ENCODE measurements at places on chromosomes 3 and 15.
A peak's percentile ranks its signal among the peaks of the same experiment; 100 is the strongest.

DNA sequence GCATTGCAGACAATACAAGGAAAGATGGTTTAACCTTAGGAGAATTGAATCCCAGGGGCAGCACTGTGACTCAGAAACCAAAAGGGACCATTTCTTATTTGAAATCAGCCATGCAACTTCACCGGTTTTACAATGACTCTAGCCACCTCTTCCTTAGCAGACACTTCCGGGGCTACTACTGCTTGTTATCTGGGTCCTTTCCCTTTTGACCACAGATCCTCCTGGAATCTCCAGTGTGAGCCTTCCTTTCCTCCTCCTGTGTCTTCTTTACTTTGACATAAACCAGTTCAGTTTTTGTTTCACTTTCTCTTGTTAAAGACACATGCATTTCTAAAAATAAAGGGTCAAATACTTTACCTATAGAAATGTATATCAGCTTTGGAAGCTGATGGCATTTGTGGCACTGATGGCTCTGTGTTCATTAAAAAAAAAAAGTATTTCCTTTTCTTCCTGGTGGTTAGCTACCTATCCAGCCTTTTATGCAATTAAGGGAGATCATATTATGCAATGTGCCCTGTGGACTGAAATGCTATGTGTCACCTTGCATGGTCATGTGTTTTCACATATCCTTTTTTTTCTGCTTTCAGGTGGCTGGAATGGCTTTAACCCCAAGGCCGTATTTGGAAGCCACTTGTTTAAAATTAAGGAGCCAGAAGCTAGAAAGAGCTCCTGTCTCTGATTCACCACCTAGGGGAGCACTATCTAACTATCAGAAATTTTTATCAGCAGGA lies 296.2 kb downstream of the CHL1 start:
- no peak overlapping the region for H3K27ac ChIP-seq
- no peaks in the 10 kb centered on the region for H3K36me3 ChIP-seq
- no peaks in the 10 kb centered on the region for H3K27me3 ChIP-seq
- peak overlapping the region; percentile 39 for H3K4me3 ChIP-seq
- DNase-seq = peak; percentile 36

GRCh38 chr15:49501586-49501985 lies 78.5 kb downstream of the FGF7 start:
- no peak for DNase-seq
- no peaks in the 10 kb centered on the region for H3K36me3 ChIP-seq
- H3K4me3 ChIP-seq = no peak overlapping the region
- no peak overlapping the region for H3K27ac ChIP-seq

DNA sequence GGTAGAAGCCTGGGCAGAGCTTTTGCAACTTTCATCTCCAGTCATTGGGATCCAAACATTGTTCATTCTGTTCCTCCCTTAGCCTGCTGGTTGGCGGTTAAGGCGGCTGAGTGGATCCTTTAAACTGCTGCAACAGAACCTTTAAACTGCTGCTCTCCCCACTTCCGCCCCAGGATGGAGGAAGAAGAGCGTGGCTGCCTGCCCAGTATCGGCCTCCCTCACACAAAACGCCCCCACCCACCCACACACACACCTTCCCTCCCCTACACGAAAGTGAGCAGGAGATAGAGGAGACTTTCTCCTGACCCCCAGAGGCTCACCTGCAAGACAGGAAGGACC lies 460 bp upstream of the ZMAT3 start:
- no peaks in the 10 kb centered on the region for H3K36me3 ChIP-seq
- H3K27ac ChIP-seq = no peak overlapping the region
- peaks cover 49% of the 10 kb centered on the region for H3K27me3 ChIP-seq
- H3K4me1 ChIP-seq = peaks cover 12% of the 10 kb centered on the region
- no peak for DNase-seq

- H3K36me3 ChIP-seq = no peaks in the 10 kb centered on the region
- H3K4me3 ChIP-seq = no peak overlapping the region
- no peaks in the 10 kb centered on the region for H3K27me3 ChIP-seq
- no peak overlapping the region for H3K27ac ChIP-seq
- no peaks in the 10 kb centered on the region for H3K4me1 ChIP-seq
These were observed 71.6 kb downstream of the CLASP2 start for GRCh38 chr3:33646406-33646805.

DNA sequence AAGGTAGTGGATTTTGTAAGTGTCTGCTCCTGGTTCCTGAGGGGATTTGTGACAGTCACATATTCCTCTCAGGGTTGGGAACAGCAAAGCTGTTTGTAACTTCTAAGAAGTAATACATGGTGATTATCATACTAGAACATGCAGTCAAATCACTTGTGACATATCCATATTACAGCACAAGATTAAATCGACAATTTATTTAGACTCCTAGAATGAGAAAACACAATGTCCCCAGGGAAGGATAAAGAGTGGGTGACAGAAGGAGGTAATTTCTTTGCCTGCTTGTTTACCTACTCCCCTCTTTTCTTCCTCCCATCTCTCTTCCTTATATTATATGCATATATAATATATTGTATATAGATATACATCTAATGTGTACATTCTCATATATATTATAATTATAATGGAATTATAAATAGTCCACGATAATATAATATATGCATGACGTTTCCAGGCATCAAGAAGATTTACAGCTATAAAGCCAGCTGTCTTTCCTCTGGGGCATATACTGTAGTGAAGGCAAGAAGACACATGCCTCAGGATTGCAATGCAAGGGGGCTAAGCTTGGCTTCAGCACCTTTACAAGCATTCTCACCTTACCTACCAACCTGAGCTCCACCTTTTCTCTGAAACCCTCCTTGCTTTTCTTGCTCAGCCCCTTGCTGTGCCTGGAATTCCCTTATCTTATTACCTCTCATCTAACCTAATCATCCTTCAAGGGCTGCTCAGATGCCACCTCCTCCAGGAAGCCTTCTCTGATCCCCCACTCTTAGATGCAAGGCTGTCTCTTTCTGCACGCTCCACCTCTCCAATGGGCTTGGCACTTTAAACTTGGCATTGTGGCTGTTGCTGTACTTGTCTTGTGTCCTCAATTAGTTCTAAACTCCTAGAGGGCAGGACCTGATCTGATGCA lies 73.1 kb upstream of the PIAS1 start:
- H3K4me1 ChIP-seq = no peaks in the 10 kb centered on the region
- H3K27ac ChIP-seq = no peak overlapping the region
- DNase-seq = no peak
- H3K4me3 ChIP-seq = no peak overlapping the region
- no peaks in the 10 kb centered on the region for H3K36me3 ChIP-seq

GRCh38 chr15:64157599-64158125 lies 5.2 kb downstream of the PPIB start:
- DNase-seq = no peak
- H3K4me3 ChIP-seq = no peak overlapping the region
- H3K27ac ChIP-seq = no peak overlapping the region

GRCh38 chr3:179732661-179733348 lies 80.0 kb downstream of the USP13 start:
- no peak overlapping the region for H3K4me3 ChIP-seq
- no peaks in the 10 kb centered on the region for H3K27me3 ChIP-seq
- DNase-seq = no peak
- H3K27ac ChIP-seq = no peak overlapping the region

GRCh38 chr15:39554746-39555387 lies 26.0 kb upstream of the THBS1 start:
- peak overlapping the region; percentile 46 for H3K27ac ChIP-seq
- no peaks in the 10 kb centered on the region for H3K36me3 ChIP-seq
- DNase-seq = peak; percentile 36
- H3K4me3 ChIP-seq = peak overlapping the region; percentile 15
- no peaks in the 10 kb centered on the region for H3K27me3 ChIP-seq

- no peaks in the 10 kb centered on the region for H3K4me1 ChIP-seq
- peaks cover 10% of the 10 kb centered on the region for H3K27me3 ChIP-seq
- H3K4me3 ChIP-seq = no peak overlapping the region
- H3K27ac ChIP-seq = no peak overlapping the region
- no peaks in the 10 kb centered on the region for H3K36me3 ChIP-seq
- no peak for DNase-seq
These were observed 549 bp downstream of the TRH start for GRCh38 chr3:129974833-129975704.

- H3K27me3 ChIP-seq = no peaks in the 10 kb centered on the region
- H3K4me3 ChIP-seq = no peak overlapping the region
- H3K27ac ChIP-seq = no peak overlapping the region
These were observed 115.9 kb downstream of the TOP2B start for GRCh38 chr3:25548836-25549235.

DNA sequence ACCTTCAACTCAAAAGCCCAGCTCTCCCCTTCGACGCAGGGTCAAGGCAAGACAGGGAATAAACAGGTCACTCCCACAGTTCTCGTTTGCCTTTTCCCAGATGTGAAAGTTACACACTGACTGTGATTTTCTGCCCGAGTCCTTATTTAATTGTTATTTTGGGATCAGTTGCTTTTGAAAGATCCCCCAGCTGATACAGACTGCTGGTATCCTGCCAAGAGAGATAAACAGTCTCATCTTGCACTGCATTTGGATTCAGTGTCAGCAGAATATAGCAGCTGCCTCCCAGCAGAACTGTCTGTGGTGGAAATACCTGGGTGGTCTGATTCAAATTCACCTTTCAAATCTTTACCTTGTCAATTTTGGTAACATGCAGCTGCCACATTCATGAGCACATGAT lies 56.0 kb upstream of the FAM3D start:
- no peaks in the 10 kb centered on the region for H3K27me3 ChIP-seq
- H3K36me3 ChIP-seq = no peaks in the 10 kb centered on the region
- H3K4me3 ChIP-seq = no peak overlapping the region
- H3K4me1 ChIP-seq = no peaks in the 10 kb centered on the region
- DNase-seq = no peak

GRCh38 chr3:181622365-181622764 lies 89.4 kb upstream of the SOX2 start:
- no peak overlapping the region for H3K27ac ChIP-seq
- H3K4me1 ChIP-seq = peaks cover 11% of the 10 kb centered on the region
- H3K36me3 ChIP-seq = no peaks in the 10 kb centered on the region
- no peak overlapping the region for H3K4me3 ChIP-seq

DNA sequence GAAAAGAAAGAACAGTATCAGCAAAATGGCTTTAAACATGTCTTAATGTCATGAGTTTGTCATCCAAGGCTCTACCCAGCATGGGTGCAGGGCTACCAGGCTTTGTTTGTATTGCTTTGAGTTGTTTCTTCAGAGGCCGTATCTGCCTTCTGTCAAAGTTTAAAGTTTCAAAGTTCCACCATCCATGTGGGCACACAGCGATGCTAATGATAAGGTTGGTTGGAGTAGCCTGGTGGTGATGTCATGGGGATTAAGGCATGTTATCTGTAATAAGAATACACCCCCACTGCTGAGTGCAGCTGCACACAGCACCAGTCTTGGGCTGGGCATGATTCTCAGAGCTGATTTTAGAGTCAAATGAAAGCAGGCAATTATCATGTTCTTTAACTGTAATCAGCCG lies 72.0 kb upstream of the LRTM1 start:
- H3K27me3 ChIP-seq = no peaks in the 10 kb centered on the region
- no peak for DNase-seq
- no peaks in the 10 kb centered on the region for H3K36me3 ChIP-seq
- H3K27ac ChIP-seq = no peak overlapping the region

- DNase-seq = no peak
- no peak overlapping the region for H3K27ac ChIP-seq
- no peaks in the 10 kb centered on the region for H3K36me3 ChIP-seq
These were observed 74.1 kb downstream of the SUMF1 start for GRCh38 chr3:4392992-4393391.

DNA sequence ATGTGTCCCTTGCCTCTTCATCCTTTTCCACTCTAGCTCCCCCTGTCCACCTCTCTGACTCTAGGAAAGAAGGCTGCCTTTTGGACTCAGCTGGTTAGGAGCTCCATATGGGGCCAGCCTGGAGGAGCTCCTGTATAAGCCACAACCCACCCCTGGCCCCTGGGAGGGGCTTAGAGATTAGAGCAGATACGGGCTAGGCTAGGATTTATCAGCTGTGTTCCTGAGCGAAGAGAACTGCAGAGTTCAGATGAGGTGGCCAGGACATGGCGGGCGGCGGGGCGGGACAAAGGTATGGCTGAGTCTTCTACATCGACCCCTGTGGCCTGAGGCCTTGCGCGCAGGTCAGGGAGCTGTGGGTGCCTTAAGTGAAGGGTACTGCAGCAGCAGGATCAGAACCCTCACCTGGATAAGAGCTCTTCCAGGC lies 7.9 kb downstream of the NBEAL2 start:
- no peaks in the 10 kb centered on the region for H3K36me3 ChIP-seq
- DNase-seq = peak; percentile 33
- peak overlapping the region; percentile 76 for H3K27ac ChIP-seq
- no peaks in the 10 kb centered on the region for H3K27me3 ChIP-seq
- H3K4me1 ChIP-seq = peaks cover 37% of the 10 kb centered on the region

DNA sequence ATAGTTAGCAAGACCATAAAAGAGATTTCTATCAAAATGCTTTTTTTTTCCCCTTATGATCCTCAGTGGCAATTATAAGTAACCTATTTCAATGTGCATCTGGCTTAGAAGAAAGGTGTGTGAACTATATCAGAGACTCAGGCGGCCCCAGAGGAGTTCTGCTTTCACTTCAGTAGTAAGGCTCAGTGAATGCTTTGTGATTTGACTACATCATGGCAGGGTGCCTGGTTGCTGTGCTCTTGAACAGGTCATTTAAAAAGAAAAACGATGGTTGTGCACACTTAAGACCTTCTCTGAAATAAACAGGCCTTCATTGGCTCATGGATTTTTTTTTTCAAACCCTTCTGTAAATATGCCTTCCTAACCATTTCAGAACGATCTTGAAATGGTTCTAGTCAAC lies 400.4 kb upstream of the RARB start:
- no peak for DNase-seq
- no peaks in the 10 kb centered on the region for H3K27me3 ChIP-seq
- H3K4me1 ChIP-seq = no peaks in the 10 kb centered on the region
- H3K27ac ChIP-seq = no peak overlapping the region

GRCh38 chr3:13493867-13494441 lies 13.8 kb downstream of the HDAC11 start:
- H3K36me3 ChIP-seq = no peaks in the 10 kb centered on the region
- no peak overlapping the region for H3K27ac ChIP-seq
- no peak overlapping the region for H3K4me3 ChIP-seq
- no peak for DNase-seq

GRCh38 chr15:87848012-87848411 lies 408.5 kb downstream of the NTRK3 start:
- no peaks in the 10 kb centered on the region for H3K27me3 ChIP-seq
- no peaks in the 10 kb centered on the region for H3K4me1 ChIP-seq
- H3K36me3 ChIP-seq = no peaks in the 10 kb centered on the region

- no peak overlapping the region for H3K27ac ChIP-seq
- no peak for DNase-seq
- no peak overlapping the region for H3K4me3 ChIP-seq
- H3K27me3 ChIP-seq = no peaks in the 10 kb centered on the region
- no peaks in the 10 kb centered on the region for H3K36me3 ChIP-seq
- H3K4me1 ChIP-seq = no peaks in the 10 kb centered on the region
These were observed 40.8 kb downstream of the PPM1L start for GRCh38 chr3:160796813-160797164.
